ENCODE measurements at places on chromosomes 5 and 9. TPM values are rescaled to one million over a fixed set of nuclear protein-coding genes. Genes with fewer than 3 reads are reported as not detected.

SPAAR gene
- total RNA-seq, result not detected

TMOD1 gene
- total RNA-seq, result 1.6 TPM

GARIN3 gene
- not detected for total RNA-seq

ASS1 gene
- 64.6 TPM for total RNA-seq

PCDHGA4 gene
- 2.1 TPM for total RNA-seq

DNA sequence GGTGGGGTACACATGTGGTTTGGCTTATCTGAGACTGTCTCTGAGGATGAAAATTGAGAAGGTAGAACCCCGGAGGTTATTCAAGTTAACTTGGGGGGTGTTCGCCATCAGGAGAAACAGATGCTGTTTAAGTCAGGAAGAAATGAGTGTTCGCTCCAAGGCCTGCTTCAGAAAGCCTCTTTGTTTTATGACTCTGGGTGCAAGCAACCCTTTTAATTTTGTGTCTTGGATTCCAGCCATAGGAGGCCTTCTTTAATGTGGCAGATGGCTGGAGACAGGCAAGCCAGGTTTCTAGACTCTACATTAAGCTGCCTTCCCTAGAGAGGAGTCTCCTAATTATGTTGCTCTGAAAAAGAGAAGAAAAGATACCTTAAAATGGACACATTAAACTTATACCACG lies 4.2 kb upstream of the SMAD5 start:
- DNase-seq, result no peak

DNA sequence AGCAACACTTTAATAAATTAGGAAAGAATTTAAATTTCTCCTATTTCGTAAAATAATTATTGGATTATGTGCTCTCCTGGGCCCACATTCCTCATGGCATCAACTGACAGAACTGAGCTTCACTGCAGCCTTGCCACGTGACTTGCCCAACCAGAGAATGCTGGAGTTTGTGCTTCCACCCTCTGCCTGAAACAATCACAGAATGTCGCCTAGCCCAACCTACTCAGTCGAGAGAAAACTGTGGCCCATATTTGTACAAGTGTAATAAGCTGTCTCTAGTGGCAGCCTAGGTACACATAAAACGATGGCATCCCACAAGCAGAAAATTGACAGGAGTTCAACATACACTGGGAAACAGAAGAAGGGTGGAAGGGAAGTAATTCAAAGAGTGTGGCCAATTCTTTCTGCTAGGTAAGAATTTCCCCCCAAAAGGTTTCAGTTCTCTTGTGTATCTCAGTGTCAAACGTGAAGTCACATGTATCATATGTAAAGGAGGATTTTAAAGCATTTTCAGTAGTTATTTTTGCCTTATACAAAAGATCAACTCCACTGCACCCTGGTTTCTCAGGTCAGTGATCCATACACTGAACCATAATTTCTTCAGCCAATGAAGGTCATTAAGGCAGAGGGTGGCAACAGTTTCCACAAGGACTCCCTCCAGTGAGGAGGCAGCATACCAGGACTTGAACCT lies 41.7 kb downstream of the ZNF608 start:
- no peak for DNase-seq

- DNase-seq, result no peak
Measured at GRCh38 chr9:123150708-123151503, 117.4 kb downstream of the GPR21 start.

GRCh38 chr5:149611326-149611725 lies 30.0 kb downstream of the ARHGEF37 start:
- DNase-seq, result peak; percentile 60
